ENCODE measurements at places on chromosomes 4 and X.

DNA sequence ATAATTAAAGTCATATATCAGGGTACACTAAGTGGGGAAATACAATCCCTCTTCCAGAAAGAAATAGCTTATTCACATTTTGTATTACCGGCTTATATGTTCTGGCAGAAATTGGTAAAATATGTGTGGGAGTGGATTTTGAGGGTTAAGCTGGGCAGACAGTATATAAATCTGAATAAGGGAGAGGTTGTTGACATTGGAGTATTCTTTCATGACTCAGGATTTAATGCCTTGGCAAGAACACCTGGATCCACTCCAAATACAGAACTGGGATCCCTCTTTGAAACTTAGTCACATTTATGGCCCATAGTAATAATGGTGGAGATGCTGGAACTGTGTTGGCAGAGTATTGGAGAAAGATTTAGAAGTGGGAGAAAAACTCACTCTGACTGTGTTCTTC lies 54.3 kb upstream of the TET2 start:
- DNase-seq, result no peak

DNA sequence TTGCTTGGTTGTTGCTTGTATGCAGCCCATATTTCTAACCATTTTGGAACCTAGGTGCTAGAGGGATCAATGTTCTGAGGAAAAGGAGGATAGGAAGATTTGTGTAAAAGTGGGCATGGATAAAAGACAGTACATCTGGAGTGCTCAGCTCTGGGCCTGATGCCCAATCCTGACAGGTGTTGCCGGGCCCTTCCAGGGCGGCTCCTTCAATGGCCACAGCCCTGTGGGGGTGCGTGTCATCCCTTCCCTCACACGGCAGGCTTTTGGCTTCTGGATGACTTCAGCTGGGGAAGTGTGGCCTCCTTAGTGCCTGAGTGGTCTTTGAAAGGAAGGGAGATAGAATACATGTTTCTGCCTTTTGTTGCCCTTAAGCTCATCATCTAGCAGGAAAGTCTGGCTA lies 47.2 kb downstream of the NELFA start:
- DNase-seq, result no peak

DNA sequence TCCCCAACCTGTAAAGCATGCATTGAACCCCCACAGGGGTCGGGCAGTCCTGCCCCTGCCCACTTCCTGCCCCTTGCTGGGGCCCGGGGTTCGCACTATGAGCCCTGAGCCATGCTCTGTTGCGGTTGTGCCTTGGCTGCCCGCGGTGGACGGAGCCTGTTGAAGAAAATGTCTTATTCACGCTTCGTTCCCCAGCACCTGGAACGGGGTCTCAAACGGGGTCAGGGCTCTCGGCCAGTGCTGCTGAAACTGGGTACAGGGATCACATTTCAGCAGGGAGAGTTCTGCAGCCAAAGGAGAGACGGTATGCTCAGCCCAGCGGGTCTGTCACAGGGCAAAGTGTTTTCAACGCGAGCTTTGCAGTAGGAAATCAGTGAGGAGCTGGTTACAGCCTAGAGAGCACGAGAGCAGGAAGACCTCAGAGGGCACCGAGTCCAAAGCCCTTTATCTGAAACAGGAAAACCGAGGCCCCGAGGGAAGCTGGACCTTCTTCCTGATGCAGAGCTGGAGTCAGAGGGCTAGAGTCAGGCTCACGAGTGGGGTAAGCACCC lies 46.3 kb upstream of the AFAP1 start:
- no peak for DNase-seq

- no peak for DNase-seq
Measured at GRCh38 chr4:10593130-10593529, 91.4 kb downstream of the CLNK start.

GRCh38 chr4:6340446-6341015 lies 70.9 kb downstream of the WFS1 start:
- no peak for DNase-seq
